ENCODE measurements at places on chromosomes 2 and 18. TPM values are rescaled to one million over a fixed set of nuclear protein-coding genes. Genes with fewer than 3 reads are reported as not detected.

RFTN2 gene
- 7.8 TPM for total RNA-seq

C2orf15 gene
- under 0.01 TPM for total RNA-seq

CDH20 gene
- 0.16 TPM for total RNA-seq

BCL11A gene
- 1.1 TPM for total RNA-seq

RGPD5 gene
- total RNA-seq = 41.0 TPM

ELOA2 gene
- total RNA-seq = not detected

DSG4 gene
- not detected for total RNA-seq

ARHGAP25 gene
- 11.7 TPM for total RNA-seq

TSPYL6 gene
- total RNA-seq = not detected

LHCGR gene
- not detected for total RNA-seq

TOGARAM2 gene
- 0.13 TPM for total RNA-seq

APCDD1 gene
- not detected for total RNA-seq

SMAD2 gene
- 34.2 TPM for total RNA-seq

SLC23A3 gene
- total RNA-seq = 0.81 TPM

RIT2 gene
- not detected for total RNA-seq

PARD3B gene
- total RNA-seq = 41.0 TPM

PPP1R1C gene
- 0.25 TPM for total RNA-seq

ATP6V1C2 gene
- 0.32 TPM for total RNA-seq

LAMA1 gene
- 0.32 TPM for total RNA-seq

Data from bladder microvascular endothelial cell (primary cell).